ENCODE measurements at places on chromosomes 4 and X.

DNA sequence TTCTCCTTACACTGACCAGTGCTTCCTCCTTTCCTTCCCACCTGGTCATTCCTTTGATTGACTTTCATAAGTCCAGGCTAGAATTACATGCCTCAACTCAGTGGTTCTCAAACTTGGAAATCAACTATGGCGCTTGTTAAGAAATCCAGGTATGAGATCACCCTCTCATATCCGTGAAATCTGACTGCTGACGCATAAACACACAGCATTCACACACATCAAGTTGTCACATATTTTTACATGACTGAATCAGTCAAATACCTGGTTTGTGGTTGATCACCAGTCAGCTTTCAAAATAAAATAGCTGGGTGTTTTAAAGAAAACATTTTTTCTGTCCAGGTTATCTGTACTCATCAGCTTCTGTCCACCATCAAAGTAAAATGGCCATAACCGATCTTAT lies 433.5 kb downstream of the AFF2 start:
- no peak for DNase-seq

- DNase-seq: no peak
Measured at GRCh38 chr4:173736840-173737239, 206.8 kb upstream of the HAND2 start.

- DNase-seq: peak; percentile 49
Measured at GRCh38 chrX:37745354-37745753, 34.5 kb upstream of the CYBB start.

DNA sequence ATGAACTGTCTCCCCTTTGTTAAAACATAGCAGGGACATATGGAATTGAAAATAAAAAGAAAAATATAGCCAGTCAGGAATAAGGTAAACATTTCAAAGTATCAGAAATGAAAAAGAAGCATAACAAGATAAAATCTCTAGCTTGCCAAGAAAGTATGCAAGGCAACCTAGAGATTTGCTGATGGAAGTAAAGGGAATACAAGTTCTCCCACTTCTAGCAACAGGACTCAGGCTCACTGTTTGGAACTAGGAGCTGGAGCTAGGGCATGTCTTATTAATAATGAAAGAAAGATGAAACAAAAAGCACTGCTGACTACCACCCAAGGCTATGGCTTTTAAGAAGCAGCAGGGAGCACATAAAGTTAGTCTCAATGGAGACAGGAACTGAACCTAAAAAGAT lies 18.2 kb downstream of the ANKRD50 start:
- DNase-seq: no peak

DNA sequence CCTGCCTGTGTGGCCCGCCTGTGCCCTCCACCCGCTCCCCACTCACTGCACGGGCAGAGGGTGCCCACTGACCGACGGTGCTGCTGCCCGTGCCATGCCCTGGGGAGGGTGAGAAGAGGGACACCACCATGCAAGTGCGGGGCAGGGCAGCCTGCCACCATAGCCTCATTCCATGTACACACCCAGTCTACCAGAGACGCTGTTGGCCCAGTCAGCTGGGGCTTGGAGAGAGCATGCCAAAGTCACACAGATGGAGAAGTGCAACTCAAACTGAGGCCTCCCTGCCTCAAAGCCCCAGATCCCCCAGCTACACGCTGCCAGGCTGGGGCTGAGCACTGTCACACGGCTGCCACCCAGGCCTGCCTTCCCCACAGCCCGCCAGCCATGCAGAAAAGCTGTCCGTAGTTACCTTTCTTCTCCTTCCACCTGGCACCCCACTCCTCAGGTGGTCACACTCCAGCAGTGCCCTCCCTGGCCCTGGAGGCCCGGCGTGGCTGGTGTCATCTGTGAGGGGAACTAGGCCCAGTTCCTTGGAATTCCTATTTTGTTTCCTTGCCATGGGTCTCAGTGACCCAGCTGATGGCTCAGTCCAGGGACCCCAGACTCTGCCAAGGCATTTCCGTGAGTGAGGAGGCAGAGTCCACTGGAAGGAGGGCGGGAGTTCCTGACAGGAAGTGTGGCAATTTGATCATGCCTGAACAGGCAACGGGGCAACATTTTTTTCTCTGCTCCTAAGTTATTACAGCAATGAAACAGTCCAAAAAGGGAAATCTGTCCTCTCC lies at the start of gene SLC2A9:
Gene SLC2A9, minus strand, starts transcription at position 627 of the 782 bp plus-strand sequence. Its CDS starts 68 bp downstream, at position 559.
- DNase-seq: no peak

DNA sequence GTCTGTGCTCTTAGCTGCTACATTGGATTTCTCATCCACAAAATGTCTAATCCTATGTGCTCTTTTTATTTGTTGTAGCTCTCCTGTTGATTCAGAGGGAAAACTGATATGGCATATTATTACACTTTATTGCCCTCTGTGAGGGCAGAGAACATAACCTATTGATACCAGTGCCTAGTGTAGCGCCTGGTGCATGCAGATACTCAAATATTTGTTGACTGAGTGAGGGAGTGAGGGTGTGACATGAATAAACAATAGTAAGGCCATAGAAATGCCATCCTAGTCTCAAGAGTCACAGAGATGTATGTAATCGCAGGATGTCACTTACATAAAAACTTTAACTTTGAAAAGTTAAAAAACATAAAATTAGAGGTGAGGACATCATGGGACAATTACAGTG lies 159.1 kb downstream of the SHROOM3 start:
- no peak for DNase-seq

- no peak for DNase-seq
Measured at GRCh38 chr4:76570141-76570973, 135.3 kb downstream of the SHROOM3 start.

Measured in stimulated activated CD8-positive, alpha-beta memory T cell treated with anti-CD3 and anti-CD28 coated beads, Interleukin-7, amount 100 ng/mL, for 1 hour (primary cell).